Hair follicular keratinocyte (primary cell): ENCODE measurements at places on chromosomes 7 and 10. TPM values are rescaled to one million over a fixed set of nuclear protein-coding genes. Genes with fewer than 3 reads are reported as not detected.

Gene PLA2G12B
- total RNA-seq: not detected in 2 replicates

Gene MACROH2A2
- total RNA-seq: 24.5 and 25.6 TPM in 2 replicates

Gene PPP1R17
- total RNA-seq: not detected in 2 replicates

Gene TBX20
- total RNA-seq: not detected in 2 replicates

Gene LGI1
- total RNA-seq: not detected in 2 replicates

Gene ZSCAN25
- total RNA-seq: 5.6 and 10.6 TPM in 2 replicates

Gene CNPY1
- total RNA-seq: not detected in 2 replicates

Gene CRTAC1
- total RNA-seq: not detected in 2 replicates

Gene CAV1
- 561 and 764 TPM in 2 replicates for total RNA-seq

Gene GIMAP4
- not detected in 2 replicates for total RNA-seq

Gene STK31
- total RNA-seq: not detected in 2 replicates
